Activated CD8-positive, alpha-beta memory T cell treated with anti-CD3 and anti-CD28 coated beads for 48 hours (primary cell): ENCODE measurements at places on chromosomes 3 and 15.

DNA sequence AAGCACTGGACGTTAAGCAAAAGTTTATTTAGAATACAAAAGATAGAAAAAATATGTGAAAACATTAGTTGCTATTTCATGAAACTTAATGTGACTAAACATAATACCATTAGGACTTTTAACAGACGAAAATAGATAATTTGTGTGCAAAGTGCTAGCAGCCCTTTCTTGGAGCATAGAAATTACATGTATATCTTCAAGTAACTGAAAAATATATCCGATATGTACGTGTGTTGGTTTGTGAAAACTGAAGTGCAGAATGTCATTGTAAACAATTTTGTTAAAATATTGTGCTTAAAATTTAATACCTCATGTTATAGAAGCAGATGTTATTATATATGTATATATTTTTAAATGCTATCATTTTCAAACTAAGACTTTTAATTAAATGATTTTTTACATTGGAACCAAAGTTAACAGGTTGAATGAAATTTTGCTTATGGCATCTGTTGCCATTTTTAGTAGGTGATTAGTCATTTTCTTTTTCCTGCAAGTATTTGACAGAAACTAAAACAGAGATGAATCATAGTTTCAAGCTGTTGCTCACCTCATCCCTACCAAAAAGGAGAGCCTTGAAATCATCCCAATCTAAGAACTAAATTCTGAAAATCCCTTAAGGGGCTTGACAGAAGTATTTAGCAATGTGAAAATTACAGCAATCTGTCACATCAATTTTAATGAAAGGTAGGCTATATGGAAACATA is 334.8 kb downstream of the NAALADL2 start:
- no peak for DNase-seq

- no peak for DNase-seq
These were observed at the start of gene SLCO3A1 for GRCh38 chr15:91853511-91853947. Gene SLCO3A1, plus strand, starts transcription at chr15:91853708.

DNA sequence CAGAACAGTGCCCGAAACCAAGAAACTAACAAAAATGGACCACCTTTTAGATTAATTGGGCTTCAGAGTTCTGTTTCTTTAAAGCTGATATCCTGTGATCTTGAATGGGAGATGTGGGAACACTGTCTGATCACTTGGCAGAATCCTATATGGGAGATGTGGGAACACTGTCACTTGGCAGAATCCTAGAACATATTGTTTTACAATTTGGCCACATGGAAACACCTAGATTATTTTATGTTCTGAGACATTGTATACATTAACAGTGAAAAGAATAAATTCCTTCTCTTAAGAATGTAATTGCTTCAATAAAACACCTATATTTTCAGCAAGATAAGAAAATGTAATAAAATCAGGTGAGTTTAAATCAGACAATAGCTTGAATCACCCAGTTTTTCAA is 30.3 kb upstream of the PLSCR2 start:
- DNase-seq: no peak

DNA sequence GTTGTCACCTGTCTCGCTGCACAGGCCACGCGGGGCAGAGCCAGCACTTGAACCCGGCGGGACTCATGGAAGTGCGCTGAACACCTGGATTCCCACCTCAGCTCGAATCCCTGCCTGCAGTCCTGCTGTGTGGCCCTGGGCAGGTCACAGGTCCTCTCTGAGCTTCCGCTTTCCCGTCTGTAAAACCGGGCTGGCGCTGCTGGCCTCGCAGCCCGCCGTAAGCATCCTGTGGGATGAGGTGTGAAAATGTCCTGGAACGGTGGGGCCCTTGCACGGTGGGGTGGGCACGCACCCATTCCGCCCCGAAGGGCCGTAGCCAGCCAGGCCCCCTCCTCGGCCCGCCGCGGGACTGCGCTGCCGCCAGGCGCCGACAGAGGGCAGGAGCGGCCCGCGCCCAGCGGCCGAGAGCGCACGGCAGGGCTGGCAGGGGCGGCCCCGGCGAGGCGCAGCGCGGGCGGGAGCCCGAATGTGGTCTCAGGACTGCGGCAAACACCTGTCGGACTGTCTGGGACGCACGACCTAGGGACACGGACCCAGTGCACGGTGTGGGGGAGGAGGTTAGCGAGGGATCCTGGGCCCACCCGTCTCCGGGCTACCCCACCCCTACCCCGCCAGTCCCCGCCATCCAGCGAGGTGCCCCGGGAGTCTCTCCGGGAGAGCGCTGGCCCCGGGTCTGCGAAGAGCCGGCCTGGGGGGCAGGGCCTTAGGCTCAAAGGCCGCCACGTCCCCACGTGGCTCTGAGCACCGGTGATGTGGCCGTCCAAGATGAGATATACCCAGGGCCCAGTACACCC is 40.4 kb downstream of the DNAJB8 start:
- peak; percentile 32 for DNase-seq

DNA sequence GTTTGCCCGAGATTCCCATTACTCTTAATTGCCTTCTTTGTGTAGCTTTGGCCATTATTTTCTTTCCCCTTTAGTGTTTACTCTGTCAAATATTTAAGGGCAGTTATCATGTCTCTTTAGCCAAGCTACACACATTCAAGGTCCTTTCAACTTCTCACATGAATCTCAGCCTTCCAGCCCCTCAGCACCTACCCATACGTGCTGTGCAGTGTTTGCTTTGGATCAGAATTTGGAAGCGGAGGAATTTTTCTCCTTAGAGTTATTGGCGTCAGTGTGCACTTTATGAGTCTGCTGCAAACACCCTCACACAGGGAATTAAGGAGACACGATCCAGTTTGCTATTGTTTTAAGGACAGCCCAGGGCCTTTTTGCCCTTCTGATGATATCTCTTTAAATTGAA is 231.6 kb downstream of the CACNA2D3 start:
- DNase-seq: no peak

- DNase-seq: no peak
These were observed 4.8 kb downstream of the TMIE start for GRCh38 chr3:46705751-46706552.

DNA sequence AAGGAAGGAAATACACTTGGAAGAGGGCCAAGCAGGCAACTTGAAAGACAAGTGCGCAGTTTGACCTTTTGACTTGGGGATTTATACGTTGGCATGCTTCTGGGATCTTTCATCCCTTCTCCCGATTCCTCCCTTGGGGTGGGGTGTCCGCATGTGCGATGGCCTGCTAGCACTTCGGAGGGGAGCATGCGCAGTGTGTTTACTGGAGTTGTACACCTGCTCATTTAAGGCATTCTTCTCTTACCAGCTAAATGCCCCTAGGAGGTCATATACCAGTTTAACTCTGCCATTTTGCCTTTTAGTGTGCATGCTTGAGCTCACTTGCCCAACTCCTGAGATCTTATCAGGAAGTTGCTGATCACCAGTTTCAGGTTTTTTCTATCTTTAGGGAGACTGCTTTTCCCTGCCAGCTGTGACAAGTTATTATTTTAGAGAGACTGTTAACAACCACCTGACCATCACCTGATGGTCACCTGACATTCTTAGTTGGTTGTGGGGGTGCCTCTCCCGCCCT is 63.5 kb downstream of the BFSP2 start:
- no peak for DNase-seq

DNA sequence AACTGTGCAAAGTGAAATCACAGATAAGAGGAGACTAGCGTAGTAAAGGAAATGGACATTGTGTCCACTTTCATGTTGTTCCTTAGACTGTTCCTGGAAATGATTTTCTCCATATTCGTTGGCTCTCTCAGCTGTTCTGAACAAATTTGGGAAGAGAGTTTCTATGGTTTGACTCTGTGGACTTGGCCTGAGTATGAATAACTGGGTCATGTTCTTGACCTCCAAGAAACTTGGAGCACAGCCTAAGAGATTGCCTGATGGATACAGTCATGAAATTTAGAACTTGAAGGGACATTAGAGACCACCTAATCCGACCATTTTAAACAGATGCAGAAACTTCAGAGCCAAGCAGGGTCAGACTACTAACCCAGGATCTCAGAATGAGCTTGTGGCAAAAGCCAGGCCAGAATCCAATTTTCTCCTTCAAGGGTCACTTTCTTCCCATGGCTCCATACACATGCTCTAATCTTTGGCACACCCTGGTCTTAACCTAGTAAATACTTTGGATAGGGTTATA is 430.4 kb downstream of the RBMS3 start:
- DNase-seq: no peak

- no peak for DNase-seq
These were observed 238.1 kb upstream of the SGO1 start for GRCh38 chr3:20424086-20424485.

GRCh38 chr3:5136211-5136918 is 14.3 kb downstream of the ARL8B start:
- DNase-seq: no peak

DNA sequence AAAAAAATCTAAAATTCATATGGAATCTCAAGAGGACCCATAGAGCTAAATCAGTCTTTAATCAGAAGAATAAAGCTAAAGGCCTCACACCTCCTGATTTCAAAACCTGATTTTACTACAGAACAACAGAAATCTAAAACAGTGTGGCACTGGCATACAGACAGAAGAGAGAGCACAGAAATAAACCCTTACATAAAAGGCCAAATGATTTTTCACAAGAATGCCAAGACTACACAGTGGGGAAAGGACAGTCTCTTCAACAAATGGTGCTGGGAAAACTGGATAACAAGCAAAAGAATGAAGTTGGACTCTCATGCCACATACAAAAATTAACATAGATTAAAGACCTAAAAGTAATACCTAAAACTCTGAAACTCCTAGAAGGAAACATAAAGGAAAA is 10.1 kb downstream of the TOP2B start:
- no peak for DNase-seq

- DNase-seq: no peak
These were observed 100.7 kb downstream of the RBMS3 start for GRCh38 chr3:29381595-29381994.

GRCh38 chr15:41568350-41569017 is 9.5 kb downstream of the TYRO3 start:
- DNase-seq: no peak

GRCh38 chr3:127775398-127776109 is 46.8 kb downstream of the MGLL start:
- DNase-seq: no peak

- DNase-seq: no peak
These were observed 5.3 kb downstream of the SNUPN start for GRCh38 chr15:75620058-75620820.

DNA sequence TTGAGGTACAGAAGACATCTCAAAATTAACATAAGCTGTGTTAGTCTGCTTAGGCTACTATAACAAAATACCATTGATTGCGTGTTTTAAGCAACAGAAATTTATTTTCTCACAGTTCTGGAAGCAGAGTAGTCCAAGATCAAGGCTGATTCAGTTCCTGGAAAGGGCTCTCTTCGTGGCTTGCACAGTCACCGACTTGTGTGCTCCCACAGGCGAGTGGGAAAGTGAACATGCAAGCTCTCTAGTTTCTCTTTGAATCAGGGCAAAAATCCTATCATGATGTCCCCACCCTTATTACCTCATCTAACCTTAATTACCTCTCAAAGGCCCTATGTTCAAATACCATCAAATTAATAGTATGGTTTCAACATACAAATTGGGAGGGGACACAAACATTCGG is 505.9 kb downstream of the ZIC1 start:
- no peak for DNase-seq

DNA sequence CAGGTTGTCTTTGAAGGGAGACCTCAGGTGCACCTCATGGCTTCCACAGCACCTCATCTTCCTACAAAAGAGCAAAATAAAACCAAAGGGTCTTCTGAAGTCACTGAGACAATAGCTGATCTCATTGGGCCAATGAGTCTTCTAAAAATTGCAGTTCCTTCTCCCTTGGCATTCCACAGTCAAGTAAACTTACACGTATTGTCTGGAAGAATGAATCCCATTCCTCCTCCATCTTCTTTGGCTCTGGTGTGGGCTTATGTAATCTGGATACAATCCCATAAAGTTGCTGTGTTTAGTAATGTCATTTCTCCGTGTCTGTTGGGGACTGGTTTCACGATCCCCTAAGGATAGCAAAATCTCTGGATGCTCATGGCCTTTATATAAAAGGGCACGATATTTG is 85.5 kb upstream of the CGNL1 start:
- DNase-seq: no peak

- no peak for DNase-seq
These were observed 8.1 kb downstream of the TLE3 start for GRCh38 chr15:70089692-70089971.

- no peak for DNase-seq
These were observed at the start of gene ANKRD28 for GRCh38 chr3:15797642-15798303. Gene ANKRD28, minus strand, starts transcription at chr3:15797979. Its CDS starts 1,458 bp downstream, at chr3:15796521.
